ENCODE measurements at places on chromosomes 5 and 9.

GRCh38 chr9:91698266-91698665 is 251.8 kb downstream of the ROR2 start:
- DNase-seq = no peak

- peak; percentile 41 for DNase-seq
Observed at GRCh38 chr5:134524272-134524825, 1.1 kb upstream of the JADE2 start.

DNA sequence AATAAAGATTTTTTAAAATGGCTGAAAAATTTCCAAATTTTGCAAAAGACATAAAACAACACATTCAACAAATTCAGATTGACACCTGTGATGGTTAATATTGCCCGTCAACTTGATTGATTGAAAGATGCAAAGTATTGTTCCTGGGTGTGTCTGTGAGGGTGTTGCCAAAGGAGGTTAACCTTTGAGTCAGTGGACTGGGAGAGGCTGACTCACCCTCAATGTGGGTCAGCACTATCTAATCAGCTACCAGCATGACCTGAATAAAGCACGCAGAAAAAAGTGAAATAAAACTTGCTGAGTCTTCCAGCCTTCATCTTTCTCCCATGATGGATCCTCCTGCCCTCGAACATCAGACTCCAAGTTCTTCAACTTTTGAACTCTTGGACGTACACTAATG is 868.0 kb upstream of the CTNND2 start:
- no peak for DNase-seq

GRCh38 chr5:160437271-160437670 is 15.6 kb downstream of the PTTG1 start:
- no peak for DNase-seq

DNA sequence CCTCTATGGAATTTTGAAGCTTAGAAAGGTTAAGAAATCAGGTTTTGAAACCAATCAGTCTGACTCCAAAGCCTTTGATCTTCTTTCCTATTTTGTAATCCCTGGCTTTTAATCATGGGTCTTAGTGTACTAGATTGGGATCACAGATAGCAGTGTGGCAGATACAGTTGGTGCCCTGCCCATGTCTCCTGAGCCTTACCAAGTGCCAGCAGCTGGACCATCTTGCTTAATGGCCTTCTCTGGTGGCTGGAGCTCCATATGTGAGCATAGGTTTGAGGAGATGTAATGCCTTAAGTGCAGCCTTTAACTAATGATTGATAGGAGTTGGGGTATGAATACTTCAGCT is 16.7 kb upstream of the RIC1 start:
- DNase-seq = no peak

DNA sequence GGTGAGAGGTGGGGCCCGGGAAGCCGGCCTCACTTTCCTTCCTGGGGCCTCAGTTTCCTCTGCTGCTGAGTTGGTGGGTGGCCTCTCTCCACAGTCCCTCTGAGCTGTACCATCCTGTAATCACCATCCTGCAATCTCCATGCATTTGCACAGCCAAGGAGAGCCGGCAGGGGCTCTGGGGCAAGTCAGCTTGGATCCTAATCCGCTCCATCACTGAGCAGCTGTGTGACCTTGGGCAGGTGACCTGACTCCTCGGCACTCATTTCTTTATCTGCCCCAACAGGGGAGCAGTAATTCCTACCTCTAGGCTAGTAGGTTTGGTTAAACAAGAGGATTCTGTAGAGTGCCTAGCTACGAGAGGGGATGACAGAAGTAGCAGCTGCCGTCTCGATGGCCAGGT is 88.2 kb upstream of the ZNF618 start:
- no peak for DNase-seq

DNA sequence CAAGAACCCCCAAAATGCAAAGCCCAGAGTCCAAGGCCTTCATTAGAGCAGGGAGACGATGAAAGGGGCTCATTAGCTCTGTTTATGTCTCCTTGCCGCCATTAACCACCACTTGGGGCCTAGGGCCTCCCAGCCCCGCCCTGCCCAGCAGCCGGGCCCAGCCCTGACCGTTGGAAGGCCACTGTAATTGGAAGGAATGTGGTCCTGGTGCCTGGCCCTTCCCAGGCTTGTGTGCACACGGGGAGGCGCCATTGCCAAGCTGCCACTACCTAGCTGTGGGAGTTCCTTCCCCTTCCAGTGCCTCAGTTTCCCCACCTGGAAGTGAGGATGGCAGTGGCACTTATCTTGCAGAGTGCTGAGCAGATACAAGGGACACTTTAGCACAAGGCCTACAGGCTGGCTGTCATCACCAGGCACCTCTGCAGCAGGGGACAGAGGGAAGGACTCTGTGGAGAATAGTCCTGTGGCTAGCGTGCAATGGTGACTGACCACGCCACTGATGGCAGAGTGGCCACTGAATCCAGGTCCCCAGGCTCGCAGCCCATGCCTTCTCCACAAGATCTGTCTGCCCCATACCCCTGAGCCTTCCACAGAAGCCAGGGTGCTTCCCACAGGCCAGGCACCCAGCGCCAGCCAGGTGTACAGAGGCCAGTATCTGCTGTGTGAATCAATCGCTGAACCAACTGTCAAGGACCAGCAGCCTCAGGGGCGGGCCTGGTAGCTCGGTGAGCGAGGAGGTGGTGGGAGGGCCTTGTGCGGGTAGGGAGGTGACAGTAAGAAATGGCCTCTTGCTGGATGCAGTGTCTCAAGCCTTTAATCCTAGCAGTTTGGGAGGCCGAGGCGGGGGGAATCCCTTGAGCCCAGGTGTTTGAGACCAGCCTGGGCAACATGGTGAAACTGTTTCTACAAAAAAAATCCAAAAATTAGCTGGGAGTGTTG is 20.8 kb downstream of the GBGT1 start:
- no peak for DNase-seq

- DNase-seq = no peak
Observed at GRCh38 chr5:51889703-51890102, 506.5 kb downstream of the ISL1 start.

- no peak for DNase-seq
Observed at GRCh38 chr5:62596096-62596495, 17.5 kb downstream of the LRRC70 start.

GRCh38 chr5:59123595-59124561 is 541.0 kb downstream of the RAB3C start:
- no peak for DNase-seq

Measured in stimulated activated CD4-positive, alpha-beta T cell treated with anti-CD3 and anti-CD28 coated beads, Interleukin-1b, Interleukin-23, amount 100 ng/mL, for 24 hours (primary cell).